ENCODE measurements at places on chromosomes 7 and 10.

DNA sequence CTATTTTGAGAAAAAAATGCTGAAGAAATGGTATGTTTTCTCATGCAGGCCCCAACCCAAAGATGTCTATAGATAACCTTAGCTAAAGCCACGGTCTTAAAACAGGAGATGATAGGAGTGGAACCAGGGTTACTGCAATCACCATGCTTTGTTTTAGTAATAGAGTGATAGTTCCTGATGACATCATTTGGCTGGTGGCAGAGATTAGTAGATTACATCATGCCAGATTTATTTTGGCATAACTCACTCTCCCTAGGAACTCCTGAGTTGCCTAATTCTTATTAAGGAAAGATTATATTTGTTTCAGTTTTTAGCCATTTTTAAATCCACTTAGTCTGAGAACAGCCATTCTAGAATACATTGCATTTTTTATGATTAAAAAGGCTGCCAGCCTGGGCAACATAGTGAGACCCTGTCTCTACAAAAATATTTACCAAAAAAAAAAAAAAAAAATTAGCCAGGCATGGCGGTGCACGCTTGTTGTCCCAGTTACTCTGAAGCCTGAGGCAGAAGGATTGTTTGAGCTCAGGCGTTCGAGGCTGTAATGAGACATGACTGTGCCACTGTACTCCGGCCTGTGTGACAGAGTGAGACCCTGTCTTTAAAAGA lies 17.8 kb downstream of the ENO4 start:
- DNase-seq, result peak; percentile 34

- DNase-seq, result peak; percentile 82
Observed at GRCh38 chr7:135748770-135749169, at the start of gene FAM180A. Gene FAM180A (minus strand): TSS chr7:135748813. CDS start chr7:135748580, 233 bp downstream.

DNA sequence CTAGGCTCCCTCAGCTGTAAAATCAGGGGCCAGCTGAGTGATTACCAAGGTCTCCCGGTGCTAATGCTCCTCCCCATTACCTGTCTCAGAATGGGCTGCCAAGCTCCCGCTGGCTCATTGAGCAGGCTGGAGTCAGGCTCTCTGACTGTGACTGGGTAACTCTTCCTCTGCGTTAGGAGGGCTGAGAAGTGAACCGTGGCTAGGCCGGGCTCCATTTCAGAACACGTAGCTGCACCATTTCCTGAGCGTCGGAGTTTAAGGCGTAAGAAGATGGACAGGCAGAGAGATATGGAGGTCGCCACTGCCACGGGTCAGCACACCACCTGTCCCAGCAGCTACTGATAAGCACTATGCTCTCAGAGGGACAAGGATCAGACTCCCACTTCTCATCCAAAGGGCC lies 250.3 kb downstream of the TCERG1L start:
- DNase-seq, result no peak

GRCh38 chr7:151139071-151139790 lies 28.3 kb downstream of the GBX1 start:
- no peak for DNase-seq

DNA sequence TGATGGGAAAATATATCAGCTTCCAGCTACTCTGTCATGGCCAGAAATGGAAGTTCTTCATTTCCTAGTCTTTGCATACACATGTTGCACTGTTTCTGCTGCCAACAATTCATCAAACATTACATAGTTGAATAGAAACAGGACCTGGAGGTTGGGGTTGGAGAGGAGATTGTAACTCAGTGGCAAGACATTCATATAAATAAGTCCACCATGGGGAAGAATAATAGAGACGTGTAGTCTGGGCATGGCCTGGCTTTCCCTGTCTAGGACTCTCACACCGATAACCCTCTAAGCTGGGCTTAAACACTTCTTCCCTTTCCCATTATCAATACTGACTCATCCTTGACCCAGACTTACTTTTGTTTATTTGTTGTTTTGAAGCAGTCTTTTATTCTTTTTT lies 155.7 kb downstream of the PLPP4 start:
- no peak for DNase-seq

GRCh38 chr10:77637532-77638320 lies at the start of gene KCNMA1:
Gene KCNMA1 (minus strand): TSS chr10:77637808.
- DNase-seq, result peak; percentile 65

DNA sequence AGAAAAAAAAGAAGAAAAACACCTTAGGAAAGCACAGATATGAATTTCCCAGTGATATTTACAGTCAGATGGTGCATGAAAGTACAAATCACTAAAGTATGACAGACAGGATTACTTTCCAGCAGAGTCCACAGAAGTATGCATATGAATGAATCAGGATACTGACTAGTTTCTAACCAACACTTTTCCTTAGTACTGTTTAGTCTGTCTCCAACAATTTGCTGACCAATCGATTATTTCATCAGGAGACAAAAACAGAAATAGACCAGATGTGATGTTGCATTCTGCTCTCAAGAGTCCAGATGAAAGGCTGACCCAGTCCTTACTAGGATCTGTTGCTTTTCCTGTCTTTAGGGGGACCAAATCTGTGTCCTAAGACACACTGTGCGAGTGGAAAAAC lies 14.6 kb downstream of the SLC35B4 start:
- DNase-seq, result no peak

- DNase-seq, result peak; percentile 14
Observed at GRCh38 chr7:20440472-20441105, 109.9 kb downstream of the ITGB8 start.

- DNase-seq, result peak; percentile 32
Observed at GRCh38 chr10:119940487-119940886, 48.0 kb downstream of the SEC23IP start.

- DNase-seq, result no peak
Observed at GRCh38 chr10:62727934-62728333, 76.6 kb upstream of the ADO start.

DNA sequence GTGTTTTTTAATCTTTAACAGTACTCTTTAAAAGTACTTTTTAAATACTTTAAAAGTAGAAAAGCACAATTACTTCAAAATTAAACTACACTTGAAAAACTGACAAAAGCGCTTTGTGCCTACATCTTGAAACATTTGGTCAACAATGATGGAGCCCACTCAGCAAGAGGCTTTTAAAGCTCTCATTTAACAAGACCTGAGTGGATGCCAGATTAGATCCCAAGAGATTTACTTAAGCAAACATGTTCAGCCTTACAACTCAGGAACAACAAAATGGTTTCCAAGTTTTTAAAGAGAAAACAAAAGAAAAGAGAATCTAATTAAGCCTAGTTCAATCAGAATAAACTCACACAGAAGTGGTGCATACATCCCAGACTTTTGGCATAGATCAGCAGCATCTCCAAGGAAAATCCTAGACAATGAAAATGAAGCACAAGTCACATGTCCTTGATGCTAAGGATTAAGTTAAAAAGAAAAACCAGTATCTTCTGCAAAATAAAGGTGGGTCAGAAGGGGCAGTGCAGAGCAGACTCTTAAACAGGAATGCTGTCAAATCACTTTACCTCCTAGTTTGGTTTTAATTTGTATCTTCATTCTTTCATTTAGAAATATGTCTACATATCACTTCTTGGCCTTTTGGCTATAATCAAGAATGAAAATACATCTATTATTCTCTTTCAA lies 26.2 kb downstream of the HIBADH start:
- peak; percentile 49 for DNase-seq

DNA sequence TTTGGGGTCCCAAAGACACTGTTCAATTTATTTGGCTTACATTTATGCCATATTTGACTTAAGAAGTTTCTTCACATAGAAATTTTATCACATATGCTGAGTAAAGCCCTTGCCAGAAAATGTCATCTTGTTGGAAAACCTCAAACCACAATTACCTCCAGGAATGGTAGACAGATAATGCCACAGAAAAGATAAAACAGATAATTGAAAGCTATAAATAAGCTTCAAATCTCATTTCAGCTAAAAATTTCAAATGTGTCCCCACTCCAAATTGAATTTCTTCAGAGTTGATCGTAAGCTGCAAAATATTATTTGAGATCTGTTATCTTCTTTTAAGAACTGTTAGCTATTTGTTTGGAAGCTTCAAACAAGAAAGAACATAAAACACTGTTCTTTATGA lies 176.4 kb upstream of the PTN start:
- DNase-seq, result no peak

- DNase-seq, result no peak
Observed at GRCh38 chr7:155741082-155741481, 71.2 kb downstream of the SHH start.

- no peak for DNase-seq
Observed at GRCh38 chr7:155881471-155882350, 69.4 kb upstream of the SHH start.

GRCh38 chr10:3757638-3758490 lies 27.1 kb downstream of the KLF6 start:
- no peak for DNase-seq

GRCh38 chr7:130879191-130879590 lies 145.2 kb upstream of the KLF14 start:
- DNase-seq, result no peak

- DNase-seq, result peak; percentile 80
Observed at GRCh38 chr10:71234970-71235685, 22.8 kb downstream of the UNC5B start.

- DNase-seq, result no peak
Observed at GRCh38 chr10:14270370-14270769, 60.4 kb downstream of the FRMD4A start.

GRCh38 chr7:37578350-37578749 lies 105.2 kb upstream of the GPR141 start:
- DNase-seq, result no peak

DNA sequence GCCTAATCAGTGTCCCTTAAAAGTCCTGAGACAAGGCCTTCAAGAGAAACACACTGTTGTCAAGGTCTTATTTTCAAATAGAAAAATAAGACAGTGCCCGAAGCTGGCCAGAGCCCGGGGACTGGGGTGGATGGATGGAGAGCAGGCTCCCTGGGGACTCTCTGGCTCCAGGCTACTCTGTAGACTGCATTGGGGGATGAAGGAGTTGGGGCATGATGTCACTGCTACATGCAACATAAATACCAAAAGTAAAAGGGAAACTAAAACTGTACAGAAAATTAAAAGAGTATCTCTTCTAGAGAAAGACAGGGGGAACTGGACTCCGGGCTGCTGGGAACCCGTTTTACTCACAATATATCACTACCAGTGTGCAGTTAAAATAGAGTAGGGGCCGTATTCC lies 629.8 kb downstream of the KCNMA1 start:
- peak; percentile 42 for DNase-seq

- no peak for DNase-seq
Observed at GRCh38 chr7:44759246-44759645, 10.6 kb downstream of the ZMIZ2 start.

DNA sequence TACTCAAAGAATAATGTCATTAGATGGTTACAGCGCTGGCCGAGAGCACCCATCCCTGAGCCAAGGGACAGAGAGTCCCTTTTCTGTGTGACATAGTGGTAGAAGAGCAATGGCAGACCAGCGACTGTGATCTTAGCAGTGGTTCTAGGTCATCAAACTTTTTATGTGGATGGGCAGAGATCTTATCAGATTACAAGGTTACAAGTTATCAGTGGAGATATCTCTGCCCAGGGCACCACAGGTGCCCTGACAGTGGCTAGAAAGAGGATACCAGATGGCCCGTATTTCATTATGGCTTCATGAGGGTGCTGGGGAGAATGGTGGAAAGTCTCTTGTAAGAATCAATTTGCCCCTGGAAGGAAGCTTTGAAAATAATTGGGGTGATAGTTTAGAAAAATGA lies 62.7 kb downstream of the CYCS start:
- no peak for DNase-seq

- DNase-seq, result no peak
Observed at GRCh38 chr10:111222961-111223360, 146.1 kb downstream of the ADRA2A start.

GRCh38 chr7:84022684-84023308 lies 171.8 kb downstream of the SEMA3A start:
- DNase-seq, result no peak

All from fibroblast of skin of scalp (primary cell).